ENCODE measurements at places on chromosomes 1 and 21.

DNA sequence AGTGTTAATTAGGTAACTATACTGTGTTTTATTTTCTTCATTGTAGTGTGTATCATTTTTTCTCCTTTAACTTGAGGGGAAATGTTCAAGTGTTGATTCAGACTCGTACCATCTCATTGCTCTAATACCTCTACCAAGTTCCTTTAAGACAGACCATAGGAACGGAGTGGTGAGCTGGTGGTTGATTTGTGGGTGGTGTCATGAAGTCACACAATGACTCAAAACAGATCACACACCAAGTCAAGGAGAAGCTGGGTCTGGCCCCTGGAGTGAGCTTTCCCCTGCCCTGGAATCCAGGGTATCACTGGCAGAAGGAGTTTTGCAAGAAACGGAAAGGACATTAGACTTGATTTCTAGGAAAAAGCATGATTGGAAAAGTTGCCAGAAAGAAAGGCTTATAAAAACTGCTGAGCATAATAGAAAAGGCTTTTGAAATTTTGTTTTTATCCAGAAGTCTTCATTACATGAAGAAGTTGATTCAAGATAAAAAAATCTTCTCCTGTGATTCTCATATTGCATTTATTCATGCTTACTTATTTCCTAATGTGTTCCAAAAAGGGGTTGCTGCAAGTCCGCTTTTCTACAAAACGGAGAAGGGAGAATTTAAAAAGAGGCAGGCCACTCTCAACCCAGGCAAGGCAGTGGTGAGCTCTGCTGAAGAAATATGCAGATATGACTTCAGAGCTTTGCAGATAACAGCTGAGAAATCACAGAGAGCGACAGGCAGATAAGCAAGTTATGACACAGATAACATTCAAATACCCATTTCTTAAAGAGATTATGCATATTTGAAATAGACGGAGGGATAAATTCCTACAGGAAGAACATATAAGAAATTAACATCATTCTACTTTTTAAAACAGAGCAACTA lies 79.7 kb downstream of the TBX19 start:
- no peak for DNase-seq

- DNase-seq: no peak
These were observed 84.1 kb downstream of the LYPLAL1 start for GRCh38 chr1:219257751-219258150.

- DNase-seq: no peak
These were observed 66.4 kb downstream of the LUZP1 start for GRCh38 chr1:23102289-23102688.

DNA sequence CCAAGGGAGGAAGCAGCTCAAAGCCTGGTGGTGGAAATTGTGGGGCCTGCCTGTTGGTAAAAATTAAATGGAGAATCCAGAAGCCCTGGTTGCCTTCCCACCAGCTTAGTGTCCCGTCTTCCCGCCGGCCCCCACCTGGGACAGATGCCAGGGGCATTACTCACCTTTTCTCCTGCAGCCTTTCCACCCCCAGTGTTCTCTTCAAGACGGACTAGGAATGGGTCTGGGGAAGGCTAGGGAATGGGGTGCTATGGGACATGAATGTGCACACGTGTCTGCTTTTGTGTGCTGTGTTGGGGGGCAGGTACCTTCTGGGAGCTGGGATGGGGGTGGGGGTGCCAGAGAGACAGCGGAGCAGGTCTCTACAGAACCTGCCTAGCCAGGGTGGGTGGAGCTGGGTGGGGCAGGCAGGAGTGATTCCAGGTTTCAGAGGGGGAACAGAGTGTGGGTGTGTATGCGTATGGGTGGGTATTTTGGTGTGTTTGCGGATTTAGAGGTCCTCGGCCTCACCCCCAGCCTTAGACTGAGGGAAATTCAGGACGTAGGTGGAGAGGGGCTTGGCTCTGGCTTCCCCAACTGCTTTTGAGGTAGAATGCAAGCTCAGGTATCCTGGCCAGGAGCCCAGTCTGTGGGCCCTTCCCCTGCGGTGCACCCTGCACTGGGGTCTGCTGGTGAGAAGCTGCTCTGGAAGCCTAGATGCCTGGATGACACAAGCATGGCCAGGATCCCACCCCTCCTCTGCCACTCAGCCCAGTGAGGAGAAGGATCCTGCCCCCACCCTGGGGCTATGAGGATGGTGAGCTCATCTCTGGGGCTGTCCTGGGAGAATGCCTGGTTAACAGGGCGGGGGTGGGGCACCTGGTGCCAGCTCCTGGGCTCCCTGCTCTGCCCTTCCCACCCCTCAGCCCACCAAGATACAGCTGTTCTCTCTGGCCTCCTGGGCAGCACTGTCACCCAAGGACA lies 7.8 kb downstream of the VANGL2 start:
- DNase-seq: no peak

DNA sequence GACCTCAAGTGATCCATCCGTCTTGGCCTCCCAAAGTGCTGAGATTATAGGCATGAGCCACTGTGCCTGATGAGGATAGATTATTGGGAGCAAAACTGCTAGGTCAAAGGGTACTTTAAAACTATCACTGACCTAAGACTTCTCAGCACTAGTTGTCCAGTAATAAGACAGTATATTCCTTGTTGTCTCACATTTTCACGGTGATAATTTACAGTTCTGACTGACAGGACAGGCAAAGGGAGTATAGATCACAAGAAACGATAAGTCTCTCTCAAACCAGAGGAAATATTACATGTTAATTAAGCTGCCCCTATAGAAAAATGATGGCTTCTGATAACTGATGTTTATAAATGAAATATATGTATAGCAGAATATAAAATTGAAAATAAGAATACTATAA lies 3.7 kb downstream of the MRPS14 start:
- no peak for DNase-seq

DNA sequence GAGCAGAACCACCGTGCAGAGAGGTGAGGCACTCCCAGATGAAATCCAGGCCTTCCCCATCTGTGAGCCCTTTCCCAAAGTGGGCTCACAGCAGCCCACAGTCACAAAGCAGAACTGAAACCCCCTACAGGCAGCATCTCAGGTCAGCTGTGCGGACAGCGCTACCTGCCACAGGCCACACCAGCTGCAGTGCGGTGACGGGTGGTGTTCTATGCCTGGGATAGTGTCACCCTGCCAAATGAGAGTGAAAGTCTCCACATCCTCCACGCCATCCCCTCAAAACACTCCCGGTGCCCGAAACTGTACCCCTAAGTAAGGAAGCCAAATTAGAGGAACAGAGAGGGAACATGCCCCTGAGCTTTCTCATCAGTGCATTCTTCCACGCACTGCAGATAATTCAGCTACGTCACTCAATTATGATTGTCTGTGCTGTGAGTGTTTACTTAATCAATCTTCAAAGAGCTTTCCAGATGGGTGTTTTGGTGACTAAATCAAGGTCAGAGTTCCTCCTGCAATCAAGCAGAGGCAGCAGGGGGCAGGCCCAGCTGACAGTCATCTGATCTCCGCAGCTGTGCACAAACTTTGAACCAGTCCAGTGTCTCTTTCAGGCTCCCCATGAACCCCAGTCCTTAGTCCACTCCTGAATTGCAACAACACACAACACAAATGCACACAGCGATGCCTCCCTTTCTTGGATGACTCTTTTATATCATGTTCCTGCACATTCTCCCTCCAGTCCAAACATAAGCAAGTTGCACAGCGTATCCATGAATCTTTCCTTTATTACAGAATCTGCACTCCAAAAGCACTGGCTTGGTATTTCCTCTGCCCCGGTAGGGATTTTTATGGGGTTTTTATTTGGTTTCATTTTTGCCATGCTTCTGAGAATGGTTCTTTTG lies 150.0 kb downstream of the TOMM20 start:
- no peak for DNase-seq

DNA sequence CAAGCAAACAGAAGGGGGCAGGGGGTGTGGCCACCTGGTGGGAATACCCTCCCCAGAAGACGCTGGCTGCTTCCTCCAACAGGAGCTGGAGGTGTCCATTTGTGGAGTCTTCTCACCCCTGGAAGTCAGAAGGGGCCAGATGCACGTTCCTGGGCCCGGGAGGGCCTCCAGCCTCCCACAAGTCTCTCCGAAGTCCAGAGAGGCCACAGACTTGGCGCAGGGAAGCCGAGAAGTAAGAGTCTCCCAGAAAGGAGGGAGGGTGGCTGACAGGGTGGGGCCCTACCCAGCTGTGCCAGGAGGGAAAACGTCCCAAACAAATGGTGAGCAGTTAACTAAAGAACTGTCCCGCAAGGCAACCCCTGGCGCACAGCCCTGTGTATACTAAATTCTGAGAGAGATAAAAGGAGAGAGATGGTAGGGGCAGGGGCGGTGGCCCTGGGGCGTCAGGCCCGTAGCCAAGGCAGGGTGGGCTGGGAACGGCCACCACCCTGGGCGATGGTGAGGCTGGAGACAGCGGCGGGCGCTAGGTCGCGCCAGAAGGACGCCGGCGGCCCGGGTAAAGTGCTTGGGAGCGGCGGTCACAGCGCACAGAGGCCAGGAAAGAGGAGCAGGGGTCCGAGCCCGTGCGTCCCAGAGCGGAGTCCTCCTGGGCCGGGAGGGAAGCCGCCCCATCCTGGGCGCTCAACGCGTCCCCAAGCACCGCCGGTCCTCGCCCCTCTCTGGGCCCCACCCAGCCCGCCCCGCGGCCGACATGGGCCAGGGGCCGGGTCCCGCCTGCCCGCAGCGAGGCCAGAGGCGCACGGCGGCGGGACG lies 1.2 kb downstream of the CHD5 start:
- DNase-seq: no peak

DNA sequence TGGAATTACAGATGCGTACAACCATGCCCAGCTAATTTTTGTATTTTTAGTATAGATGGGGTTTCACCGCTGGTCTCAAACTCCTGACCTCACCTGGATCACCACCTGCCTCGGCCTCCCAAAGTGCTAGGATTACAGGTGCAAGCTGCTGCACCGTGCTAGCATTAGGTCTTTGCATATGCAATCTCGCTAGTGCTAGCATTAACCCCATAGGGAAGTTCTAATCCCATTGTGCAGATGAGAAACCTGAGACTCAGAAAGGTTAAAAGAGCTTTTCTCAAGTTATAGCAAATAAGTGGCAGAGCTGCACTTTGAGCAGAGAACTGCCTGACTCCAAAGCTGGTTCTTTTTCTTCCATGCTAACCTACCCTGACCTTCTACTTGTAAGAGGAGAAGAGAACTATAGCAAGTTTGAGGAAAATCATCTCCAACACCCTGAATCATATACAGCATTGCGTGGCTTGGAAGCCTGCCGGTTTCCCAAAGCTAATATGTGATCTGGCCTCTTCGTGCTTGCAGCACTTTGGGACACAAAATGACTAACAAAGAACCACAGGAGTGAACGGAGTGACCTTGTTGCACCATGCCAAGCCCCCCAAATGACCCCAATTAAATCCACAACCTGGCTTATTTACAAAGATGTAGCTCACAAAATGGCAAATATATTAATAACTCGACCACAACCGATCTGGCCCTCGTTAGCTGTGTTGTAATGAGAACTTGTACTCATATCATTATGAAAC lies 185.1 kb downstream of the TM2D1 start:
- no peak for DNase-seq

- DNase-seq: peak; percentile 73
These were observed 45.8 kb downstream of the TMCC2 start for GRCh38 chr1:205273551-205273982.
